Activated CD4-positive, CD25-positive, alpha-beta regulatory T cell (primary cell): ENCODE measurements at places on chromosomes 5 and 9.

- DNase-seq = no peak
These were observed 494.8 kb upstream of the WWC1 start for GRCh38 chr5:167796672-167797071.

DNA sequence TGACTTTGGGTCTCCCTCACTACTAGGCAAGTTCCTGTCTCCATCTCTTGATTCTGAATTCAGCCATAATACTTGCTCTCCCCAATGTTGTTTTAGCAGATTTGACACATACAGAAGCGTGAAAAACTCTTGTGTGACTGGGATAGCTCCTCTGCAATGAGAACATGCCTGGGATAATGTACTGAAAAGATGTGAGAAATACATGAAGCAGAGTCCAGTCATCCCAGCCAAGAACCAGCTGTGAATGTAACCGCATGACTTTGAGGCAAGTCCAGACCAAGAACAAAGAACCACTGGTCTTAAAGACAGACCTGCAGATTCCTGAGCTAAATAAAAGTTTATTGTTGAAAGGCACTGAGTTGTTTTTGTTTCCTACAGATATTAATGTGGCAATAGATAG, 135.0 kb downstream of the NMUR2 start:
- DNase-seq = no peak

GRCh38 chr5:120532835-120533234, 68.7 kb downstream of the PRR16 start:
- DNase-seq = no peak

DNA sequence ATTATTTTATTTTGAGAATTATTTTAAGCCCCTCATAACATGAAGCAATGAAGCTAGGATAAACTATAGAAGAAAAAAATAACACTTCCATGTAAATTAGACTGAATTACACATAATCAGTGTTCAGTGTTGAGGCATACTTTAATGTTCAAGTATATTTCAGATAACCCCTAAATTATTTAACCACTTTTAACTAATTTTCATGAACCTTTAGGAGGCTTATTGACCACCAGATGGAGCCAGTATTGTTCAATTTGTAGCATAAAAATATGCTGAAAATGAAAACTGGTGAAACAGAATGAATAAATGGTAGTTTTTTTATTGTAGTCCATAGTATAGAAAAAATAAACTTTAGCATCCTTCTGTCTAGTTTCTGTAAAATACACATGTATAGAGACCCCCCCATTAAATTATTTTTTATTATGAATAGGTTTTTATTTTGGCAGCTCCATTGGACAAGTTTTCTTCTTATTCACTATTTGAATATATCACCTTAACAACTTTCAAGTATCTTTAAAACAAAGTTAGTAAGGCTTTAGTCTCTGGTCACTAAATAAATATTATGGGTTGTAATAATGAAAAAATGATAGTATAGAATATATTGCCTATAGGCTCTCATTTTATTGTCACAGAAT, 190.1 kb downstream of the CWC27 start:
- DNase-seq = no peak

DNA sequence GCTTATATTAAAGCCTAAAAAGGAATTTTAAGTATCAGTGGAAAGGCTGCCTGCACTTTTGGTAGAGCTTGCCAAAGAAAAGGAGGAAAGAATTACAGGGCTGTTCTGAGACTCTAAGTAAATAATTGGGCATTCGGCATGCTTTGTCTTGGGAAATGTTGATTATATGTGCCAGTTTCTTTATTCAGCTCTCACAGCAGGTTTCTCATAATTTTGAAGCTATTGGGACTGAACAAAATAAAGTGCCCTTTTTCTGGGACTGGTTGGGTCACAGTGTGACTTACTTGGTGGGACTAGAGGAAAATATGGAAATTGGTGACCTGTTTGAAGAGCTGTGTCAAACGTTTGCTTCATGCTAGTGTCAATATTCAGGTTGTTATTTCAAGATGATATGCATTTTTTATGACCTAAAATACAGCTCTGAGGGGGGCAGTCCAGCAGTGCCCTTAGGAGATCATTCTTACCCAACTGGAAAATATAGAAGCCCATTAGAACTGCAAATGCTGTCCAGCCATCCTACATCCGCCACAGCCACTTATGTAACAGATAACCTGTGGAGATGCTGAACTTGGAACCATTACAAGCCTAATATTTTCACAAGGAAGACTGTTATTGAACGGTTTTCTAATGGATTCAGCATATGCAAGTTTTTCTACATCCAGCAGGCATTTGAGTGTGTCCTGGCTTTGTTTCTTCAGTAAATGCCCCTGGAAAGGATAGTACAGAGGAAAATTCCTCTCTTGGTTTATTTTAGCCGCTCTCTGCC, 122.4 kb downstream of the SNCAIP start:
- DNase-seq = no peak

GRCh38 chr5:36655161-36655560, 48.8 kb downstream of the SLC1A3 start:
- no peak for DNase-seq

GRCh38 chr5:172770374-172770674, 671 bp downstream of the DUSP1 start:
- DNase-seq = no peak

DNA sequence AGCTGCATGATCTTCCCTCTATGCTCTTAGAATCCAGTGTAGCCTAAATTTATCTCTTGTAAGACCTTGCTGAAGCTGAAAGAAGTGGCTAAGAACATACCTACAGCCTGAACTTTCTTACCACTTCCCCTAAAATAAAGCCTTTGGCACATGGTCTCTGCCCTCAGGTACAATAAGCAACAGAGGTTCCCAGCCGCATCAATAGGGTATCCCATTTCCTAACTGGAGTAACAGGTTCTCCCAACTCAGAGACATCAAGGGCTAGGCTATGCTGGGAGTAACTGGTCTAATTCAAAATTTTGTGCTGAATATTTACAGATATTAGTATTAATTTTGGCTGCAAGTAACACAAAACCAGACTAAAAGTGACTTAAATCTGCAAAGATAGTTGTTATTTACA, 335.8 kb upstream of the TRPC7 start:
- DNase-seq = no peak

DNA sequence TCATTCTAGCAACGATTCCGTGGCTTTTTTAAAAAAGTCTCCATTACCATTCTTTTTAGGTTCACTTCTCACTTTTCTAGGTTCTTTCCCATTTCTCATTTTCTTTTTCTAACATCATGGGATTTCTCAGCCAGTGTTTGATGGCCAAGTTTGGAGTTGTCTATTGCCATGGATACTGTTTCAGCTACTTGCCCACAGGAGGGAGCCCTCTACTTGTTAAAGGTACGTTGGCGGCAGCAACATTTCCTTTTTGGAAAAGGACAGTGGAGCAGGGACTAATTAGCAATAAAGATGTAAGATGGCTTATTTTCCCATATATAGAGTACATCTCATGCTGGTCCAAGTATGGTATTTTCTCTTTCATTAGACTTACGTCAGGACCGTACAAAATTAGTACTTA, 2257.5 kb upstream of the C9orf72 start:
- no peak for DNase-seq

DNA sequence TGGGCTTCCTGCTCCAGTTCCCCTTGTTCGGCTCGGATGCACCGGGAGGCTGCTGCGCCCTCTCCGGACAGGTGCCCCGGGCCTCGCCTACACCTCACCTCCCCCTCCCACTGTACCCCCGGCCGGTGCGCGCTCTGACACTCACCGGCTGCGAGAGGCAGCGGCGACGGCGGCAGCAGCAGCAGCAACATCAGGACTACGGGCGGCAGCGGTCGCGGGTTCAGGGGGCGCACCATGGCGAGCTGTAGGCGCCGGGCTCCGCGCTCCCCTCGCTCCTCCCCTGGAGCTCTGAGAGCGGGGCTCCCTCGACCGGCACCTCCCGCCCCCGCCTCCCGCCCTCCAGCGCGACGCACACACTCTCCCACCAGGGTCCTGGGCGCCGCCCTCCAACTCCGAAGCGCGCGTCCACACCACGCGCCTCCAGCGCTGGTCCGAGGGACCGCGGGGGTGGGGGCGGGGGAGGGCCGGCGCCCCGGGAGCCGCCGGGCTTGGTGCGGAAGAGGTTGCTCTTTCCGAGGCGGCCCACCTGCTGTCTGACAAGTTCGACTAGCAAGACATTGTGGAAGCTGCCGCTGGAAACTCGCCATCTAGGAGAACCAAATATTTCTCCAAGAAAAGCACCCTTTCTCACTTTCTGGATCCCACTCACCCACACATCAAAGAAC, at the start of gene GFRA3:
GFRA3 (minus strand) TSS at position 433 of the 665 bp plus-strand sequence; CDS start at position 236, 197 bp downstream.
- DNase-seq = no peak

DNA sequence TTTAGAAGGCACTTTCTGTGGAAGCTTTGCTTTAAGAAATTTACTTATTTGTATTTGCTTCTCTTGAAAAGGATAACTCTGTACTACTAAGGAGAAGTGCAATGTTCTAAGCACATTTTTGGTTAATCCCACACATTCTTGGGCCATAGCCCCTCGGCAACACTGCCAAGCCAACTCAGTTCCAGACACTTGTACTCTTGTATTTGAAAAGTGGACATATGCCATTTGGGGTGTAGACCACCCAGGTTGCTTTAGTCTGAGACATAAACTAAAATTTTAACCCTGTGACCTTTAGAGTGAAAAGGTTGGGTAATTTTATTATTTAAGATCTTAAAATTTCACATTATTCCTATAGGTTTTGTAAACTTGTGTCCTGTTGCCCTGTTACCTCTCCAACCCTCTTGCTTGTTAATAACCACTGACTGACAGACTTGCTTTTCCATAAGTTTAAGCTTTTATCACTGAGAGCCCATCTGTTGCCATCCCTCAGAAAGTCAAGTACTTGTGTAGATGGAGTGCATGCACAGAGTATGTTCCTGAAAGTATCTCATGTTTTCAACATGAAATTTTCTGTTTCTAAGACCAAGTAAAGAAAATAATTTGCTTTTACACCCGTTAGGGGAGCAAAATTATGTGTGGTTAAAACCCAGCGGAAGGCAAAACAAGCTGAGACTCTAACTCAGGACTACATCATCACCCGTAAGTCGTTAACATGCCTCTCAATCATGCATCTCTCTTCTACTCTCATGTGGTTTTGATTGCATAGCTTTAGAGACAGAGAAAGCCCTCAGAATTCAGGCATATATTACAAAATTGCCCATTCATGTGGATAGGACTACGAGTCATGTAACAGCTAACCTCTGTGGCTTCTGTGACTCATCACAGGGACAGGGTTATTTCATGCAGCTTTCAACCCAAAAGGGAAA, 117.3 kb downstream of the GDNF start:
- no peak for DNase-seq
